ENCODE measurements at places on chromosomes 4 and X. TPM values are rescaled to one million over a fixed set of nuclear protein-coding genes. Genes with fewer than 3 reads are reported as not detected.
A peak's percentile ranks its signal among the peaks of the same experiment; 100 is the strongest.

The GPR34 gene
- not detected for polyA plus RNA-seq

DNA sequence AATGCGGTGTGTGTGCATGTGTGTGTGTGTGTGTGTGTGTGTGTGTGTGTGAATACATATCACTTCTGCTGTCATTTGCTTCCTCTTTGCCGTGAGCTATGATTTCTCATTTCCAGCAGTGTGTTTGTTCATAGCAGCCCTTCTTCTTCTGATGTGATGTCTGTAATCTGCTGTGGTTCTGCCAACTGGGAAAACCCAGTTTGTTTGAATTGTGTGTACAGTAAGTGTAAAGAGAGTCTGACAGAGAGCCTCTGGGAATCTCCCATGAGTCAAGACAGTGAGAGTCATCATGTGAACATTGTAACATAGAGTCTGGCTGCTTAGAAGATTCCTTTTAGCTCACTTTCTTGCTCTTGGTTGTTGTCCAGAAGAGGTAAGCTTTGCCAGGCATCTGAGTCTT is 8.4 kb upstream of the NWD2 start:
- no peak for DNase-seq

- DNase-seq: no peak
These were observed 660.3 kb upstream of the PRKX start for GRCh38 chrX:4373791-4374190.

DNA sequence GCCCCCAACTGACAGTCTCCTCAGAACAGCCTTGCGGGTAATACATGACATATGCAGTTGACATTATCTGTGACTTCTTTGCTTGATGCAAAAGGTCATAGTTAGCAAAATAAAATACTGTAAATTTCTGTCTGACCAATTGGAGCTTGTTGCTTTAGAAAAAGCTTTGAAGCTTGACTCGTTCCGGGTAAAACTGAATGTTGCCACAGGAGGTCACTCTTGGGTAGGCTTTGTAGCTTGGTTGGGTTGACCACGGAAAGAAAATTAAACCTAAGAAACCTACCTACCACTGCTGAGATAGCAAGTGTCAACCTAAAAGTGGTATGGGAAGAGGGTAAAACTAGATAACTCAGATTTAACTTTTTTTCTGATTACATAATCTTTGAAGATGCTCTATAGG is 23.2 kb downstream of the PRPS2 start:
- peak; percentile 13 for DNase-seq
